ENCODE measurements at places on chromosomes 1 and 21.

DNA sequence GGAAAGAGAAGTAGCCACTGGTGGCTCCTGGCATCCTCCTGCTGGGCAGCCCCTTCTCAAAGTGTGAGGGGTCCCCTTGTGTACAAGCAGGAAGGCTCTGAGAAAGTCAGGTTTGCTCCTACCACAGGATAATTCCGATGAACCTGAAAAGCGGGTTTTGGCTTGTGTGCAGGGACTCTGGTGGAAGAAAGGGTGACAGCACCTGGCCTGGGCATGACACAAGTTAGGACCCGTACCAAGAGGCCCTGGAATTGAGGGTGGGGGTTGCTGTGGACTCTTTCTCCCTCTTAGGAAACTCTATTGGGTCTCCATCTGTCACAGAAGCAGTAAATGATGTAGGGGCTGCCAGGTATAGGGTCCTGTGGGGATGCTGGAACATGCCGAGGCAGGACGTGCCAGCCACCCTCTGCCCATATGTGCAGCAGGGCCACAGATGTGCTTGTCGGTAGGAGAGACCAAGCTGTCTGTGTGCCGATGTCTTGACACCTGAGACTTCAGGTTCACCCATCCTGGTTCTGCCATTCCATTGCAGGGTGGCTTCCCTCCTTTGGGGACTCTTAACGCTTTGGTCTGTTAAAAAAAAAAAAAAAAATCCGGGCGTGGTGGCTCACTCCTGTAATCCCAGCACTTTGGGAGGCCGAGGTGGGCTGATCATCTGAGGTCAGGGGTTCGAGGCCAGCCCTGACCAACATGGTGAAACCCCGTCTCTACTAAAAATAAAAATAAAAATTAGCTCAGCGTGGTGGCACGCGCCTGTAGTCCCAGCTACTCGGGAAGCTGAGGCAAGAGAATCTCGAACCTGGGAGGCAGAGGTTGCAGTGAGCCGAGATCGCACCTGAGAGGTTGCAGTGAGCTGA is 9.8 kb downstream of the C1orf35 start:
- no peak for DNase-seq

DNA sequence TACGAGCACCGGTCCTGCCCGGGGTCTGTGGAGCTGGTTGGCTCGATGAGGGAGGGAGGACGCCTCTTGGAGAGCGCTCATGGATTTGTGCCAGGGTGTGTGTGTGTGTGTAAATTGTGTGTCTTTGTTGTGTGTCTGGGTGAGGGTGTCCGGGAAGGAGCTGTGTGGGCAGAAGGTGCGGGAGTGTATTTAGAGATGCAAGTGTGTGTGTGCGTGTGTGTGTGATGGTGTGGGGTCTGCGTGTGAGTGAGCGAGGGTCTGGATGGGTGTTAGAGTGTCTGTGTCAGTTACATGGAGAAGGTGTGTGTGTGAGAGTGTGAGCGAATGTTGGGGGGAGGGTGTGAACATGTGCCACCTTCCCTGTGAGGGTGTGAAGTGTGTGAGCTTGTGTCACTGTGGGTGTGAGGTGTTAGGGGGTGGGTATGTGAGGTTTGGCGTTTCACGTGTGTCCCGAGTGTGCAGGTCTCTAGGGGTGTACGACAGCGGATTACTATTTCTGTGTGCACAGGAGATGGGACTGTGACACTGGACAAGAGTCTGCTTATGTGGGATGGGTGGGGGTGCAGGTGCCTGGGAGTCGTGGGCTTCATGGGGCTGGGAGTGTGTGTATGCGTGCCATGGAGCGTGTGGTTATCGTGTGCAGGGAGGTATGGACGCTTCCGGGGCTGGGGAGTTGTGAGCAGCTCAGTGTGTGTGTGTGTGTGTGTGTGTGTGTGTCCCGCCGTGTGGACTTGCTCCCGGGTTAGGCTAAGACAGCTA is 880 bp downstream of the IGSF21 start:
- DNase-seq: no peak

DNA sequence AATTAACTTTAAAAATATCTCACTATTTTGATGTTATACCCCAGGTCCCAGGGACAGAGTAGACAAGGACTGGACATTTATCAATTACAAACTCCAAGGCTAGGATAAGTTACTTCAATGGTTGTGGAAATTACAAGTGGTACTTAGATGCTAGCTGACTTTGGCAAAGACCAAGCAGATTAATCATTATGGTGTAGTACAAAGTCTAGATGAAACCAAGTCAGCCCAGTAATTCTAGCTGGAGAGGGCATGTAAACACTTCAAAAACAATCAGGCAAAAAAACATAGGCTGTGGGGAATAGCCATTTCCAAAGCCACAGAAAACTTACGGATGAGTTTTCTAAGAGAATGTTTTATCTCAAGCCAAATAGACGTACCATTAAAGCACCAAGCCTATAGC is 124.5 kb downstream of the TSEN15 start:
- DNase-seq: no peak

- no peak for DNase-seq
Measured at GRCh38 chr1:198072177-198072576, 84.6 kb upstream of the NEK7 start.

DNA sequence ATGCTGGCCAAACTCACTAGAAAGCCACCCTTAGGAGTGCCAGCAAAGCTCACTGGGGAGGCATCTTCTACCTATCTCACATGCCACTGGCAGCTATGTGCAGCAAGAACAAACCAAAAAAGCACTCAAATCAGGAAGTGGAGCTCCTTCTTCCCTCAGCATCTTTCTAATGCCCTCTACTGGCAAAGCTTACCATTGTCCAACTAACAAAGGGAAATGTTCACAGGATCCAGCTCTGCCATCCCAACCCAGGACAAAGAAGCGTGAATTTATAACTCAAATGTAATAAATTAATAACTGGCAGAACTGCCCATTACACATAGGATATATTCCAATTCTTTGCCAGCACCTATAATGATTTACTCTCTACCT is 38.9 kb downstream of the LEPR start:
- no peak for DNase-seq

- no peak for DNase-seq
Measured at GRCh38 chr1:50808296-50808695, 151.8 kb downstream of the FAF1 start.

- DNase-seq: no peak
Measured at GRCh38 chr1:59625384-59625783, 189.4 kb upstream of the HOOK1 start.

GRCh38 chr1:12173631-12174121 is 6.9 kb downstream of the TNFRSF1B start:
- no peak for DNase-seq

GRCh38 chr1:17799642-17800041 is 44.5 kb downstream of the ACTL8 start:
- DNase-seq: no peak

GRCh38 chr1:175252561-175252960 is 60.0 kb upstream of the KIAA0040 start:
- no peak for DNase-seq

DNA sequence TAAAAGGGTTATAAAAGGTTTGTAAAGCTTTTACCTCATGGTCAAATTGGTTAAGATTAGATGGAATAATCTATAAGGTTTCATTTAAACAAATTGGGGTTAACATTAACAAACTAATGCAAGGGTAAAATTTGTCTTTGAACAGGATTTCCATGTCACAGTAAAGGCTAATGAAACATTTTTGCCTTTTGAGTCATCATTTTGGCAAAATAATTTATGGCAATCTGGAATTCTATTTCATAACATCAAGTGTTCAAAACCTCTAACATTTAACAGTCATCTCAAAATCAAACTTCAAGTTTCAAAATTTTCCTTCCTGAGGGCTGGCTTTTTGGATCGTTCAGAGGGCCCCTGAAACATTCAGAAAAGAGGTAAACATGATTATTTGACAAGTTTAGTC is 6.6 kb upstream of the CD46 start:
- no peak for DNase-seq

DNA sequence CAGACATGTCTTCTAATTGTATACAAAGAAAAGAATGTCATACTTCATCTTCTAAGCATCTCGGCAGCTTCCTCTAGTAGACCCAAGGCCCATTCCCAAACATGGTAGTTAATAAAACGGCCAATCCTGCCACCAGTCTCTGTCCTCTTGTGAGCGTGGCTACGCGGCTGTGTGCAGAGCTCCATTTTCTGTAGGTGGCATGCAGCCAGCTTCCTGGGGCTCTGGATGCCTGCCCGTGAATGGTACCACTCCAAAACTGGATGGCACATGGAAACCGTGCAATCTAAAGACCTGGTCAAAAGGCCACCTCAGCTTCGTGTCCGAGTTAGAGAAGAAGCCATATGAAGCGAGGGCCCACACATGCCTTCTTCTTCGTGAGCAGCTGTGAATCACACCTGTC is 110.7 kb downstream of the SIPA1L2 start:
- DNase-seq: no peak

GRCh38 chr1:100989306-100990077 is 36.1 kb downstream of the DPH5 start:
- no peak for DNase-seq

DNA sequence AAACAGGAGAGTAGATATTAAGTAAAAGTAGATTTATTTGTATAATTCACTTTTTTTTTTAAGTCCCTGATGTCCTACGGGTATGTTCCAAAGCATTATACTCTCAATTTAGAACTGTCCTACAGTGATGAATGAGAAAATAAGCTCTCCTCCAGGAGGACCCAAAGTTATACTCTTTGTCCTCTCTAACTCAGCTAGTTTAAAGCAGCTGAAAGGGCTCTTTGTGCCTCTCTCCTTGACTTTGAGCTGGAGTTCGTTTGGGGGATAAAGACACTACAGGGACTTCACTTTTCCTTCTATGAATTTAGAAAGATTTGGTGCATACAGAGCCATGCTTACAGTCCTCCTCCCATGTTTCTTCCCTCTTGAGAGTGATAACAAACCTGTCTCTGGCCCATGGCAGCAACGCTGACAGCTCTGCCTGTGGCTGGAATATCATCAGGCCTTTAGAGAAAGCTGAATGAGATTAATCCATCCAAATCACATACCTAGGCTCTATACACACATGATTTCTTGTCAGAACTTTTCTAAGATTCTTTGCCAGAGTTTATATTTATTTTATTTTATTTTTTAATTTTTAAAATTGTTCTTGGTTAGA is 134.3 kb downstream of the PIK3R3 start:
- DNase-seq: no peak

GRCh38 chr1:64033667-64034220 is 169.7 kb upstream of the UBE2U start:
- no peak for DNase-seq

DNA sequence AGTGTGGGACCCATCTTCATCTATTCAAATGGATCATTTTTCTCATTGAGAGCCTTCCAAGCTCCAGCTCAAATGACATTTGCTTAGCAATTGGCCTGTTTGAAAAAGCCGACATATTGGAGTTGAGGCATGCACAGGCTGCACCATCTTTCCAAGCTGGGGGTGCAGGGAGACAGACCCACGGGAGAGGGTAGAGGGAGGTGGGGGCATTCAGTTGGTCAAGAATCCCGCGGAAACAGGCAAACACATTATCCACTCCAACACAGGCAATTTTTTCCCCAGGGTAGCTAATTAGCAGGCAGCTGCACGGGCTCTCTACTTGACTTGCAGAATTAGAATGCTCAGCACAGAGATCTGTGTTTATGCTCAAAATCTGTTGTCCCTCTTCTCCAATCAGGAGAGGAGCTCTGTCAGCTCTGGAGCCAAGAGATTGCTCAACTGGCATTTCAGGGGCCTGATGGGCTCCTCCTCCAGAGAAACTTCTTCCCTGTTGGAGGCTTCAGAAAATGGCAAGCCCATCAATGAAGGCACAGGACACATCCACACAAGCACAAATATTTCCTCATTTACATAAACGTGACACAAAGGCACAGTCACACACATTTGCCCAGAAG is 267.8 kb downstream of the FOXD2 start:
- no peak for DNase-seq

DNA sequence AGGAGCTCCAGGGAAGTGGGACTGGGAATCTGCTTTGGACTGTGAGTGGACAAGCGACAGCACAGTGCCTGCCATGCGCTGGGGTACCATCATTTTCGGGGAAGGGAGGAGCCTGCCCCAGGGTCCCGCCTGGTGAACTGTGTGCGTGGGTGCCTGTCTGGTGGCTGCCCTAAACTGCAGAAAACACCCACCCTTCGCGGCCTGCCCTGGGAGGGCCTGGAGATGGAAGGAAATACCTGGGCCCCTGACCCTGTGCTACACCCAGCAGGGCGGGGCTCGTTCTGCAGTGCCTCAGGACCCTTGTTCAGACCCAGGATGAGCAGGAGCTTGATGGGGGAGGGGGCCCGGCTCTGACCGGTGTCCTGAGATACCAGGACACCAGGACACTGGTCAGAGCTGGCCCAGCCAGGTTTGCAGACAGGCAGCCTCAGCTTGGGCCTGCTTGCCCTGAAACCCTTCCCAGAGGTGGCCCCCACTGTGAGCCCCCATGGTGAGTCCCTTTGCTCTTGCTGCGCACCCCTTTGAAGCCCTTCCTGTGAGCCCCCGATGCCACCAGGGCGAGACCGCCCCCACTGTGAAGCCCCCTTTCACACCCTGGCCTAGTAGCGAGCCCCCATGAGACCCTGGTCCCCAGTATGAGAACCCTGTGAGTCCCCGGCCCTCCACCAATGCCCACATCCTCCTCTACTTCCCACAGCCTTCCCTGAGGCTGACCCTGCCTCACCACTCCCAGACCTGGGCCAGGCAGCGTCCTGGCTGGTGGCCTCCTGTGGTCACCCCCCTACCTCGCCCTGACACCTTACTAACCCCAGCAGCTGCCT is 2.6 kb downstream of the GJC2 start:
- DNase-seq: no peak

DNA sequence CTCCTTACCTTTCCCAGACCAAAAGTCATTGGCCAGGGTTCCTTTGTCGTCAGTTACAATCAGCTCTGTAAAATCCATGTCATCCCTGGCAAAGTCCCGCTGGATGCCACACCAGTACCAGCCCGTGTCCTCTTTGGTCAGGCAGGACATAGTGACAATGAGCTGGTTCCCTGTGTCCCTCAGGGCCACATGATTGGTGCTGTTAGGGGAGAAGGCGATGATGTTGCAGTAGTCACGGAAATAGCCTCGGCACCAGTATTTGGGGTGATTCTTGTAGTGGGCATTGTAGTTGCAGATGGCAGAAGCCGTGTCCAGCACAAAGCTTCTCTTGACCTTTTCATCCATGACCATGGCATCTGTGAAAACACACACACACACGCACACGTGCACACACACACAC is 14.8 kb downstream of the ADORA3 start:
- no peak for DNase-seq

- no peak for DNase-seq
Measured at GRCh38 chr1:2288816-2289536, 60.9 kb downstream of the SKI start.

Measured in esophagus squamous epithelium (tissue), 5 donors.